Caudate nucleus (tissue), 63 donors: ENCODE measurements at places on chromosomes 16 and 17.

- DNase-seq, result no peak
These were observed 609 bp upstream of the FXR2 start for GRCh38 chr17:7615265-7615747.

DNA sequence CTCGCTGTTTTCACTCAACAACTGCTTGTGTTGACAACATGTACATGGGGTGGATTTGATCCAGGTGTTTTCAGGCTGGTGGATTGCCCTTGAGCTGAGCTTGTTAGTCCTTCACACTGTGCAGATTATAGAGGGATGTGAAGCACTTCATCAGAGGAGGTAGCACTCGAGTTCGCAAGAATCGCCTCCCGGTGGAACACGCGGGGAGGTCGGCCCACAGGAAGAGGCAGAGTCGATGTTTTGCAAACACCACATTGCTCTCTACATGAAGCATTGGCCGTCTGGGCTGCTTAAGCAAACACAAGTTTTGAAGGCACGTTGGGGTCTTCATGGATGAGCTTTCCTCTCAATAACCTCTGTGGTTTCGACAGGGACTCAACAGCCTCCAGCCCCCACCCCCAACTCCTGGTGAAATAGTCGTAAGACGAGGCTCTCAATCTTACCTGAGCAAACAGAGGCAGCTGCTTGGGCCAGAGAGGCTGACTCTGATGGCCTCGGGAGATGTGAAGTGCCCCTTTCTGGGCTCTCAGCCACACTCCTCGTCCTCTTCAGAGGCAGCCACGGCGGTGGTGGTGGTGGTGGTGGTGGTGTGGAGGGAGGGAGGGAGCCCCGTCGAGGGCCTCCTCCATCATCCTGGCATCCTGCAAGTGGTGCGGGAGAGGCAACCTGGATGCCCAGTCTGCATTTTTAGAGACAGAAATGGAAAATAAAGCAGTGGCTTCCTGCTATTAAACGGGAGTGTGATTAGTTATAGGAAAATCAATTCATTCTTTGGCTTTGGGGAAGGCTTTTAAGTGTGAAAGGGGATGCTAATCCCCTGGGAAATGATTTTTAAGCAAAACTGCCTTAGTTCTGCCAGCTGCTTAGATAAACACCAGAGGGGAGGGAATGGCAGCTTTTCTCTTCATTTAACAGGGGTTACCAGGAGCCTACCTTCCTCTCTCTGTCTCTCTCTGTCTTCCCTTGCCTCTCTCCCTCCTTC, 552.5 kb upstream of the EEF2KMT start:
- no peak for DNase-seq

GRCh38 chr16:56708525-56709442, 21.1 kb upstream of the NUP93 start:
- no peak for DNase-seq

GRCh38 chr17:72602517-72603419, 481.9 kb downstream of the SOX9 start:
- no peak for DNase-seq

- DNase-seq, result no peak
These were observed 24.4 kb upstream of the ADCY9 start for GRCh38 chr16:4140652-4141051.

DNA sequence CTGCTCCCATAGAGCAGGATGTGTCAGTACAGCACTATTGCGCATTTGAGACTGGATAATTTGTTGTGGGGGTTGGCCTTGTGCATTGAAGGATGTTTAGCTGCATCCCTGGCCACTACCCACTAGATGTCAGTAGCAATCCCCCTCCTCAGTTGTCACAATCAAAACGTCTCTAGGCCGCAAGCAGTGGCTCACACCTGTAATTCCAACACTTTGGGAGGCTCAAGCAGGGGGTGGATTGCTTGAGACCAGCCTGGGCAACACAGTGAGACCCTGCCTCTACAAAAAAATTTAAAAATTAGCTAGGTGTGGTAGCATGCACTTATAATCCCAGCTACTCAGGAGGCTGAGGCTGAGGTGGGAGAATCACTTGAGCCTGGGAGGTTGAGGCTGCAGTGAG, 48.4 kb downstream of the CENPV start:
- no peak for DNase-seq

DNA sequence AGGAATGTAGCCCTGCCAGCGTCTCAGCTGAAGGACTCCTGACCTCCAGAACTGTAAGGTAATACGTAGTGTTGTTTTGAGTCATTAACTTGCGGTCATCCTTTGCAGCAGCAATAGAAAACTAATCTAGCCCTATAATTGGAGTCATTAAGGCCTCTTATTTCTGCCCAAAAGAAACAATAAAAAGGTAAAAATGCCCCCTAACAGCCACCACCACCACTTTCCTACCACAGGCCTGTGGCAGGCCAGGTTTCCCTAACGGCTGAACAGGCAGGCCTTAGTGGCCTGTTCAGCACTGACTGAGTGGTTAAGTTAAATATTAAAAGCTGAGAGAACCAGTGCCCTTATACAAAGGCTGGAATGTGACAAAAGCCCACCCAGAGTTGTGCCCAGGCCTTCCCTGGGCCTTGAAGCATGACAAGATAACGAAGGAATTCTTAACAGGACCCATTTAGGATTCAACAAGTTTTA, 286.5 kb upstream of the ERCC4 start:
- DNase-seq, result no peak

- DNase-seq, result no peak
These were observed 6.0 kb upstream of the ATP1B2 start for GRCh38 chr17:7644775-7645174.

DNA sequence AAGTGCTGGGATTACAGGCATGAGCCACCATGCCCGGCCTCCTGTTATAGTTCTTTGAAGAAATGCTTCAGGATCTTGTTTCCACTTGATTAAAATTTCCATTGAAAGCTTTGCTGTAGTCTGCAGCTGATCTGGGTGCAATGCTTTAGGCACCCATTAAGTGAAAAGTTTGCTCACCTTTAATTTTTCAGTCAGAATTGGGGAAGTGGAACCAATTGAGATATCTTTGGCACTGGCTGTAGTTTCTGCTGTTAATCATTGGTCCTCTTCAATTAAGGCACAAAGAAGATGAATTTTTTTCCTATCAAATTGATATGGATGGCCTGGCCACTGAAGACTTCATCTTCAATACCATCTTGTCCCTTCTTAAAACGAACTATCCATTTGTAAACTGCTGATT, 336.1 kb upstream of the TBX2 start:
- DNase-seq, result no peak

GRCh38 chr17:75138519-75138918, 7.0 kb upstream of the NT5C start:
- DNase-seq, result no peak

DNA sequence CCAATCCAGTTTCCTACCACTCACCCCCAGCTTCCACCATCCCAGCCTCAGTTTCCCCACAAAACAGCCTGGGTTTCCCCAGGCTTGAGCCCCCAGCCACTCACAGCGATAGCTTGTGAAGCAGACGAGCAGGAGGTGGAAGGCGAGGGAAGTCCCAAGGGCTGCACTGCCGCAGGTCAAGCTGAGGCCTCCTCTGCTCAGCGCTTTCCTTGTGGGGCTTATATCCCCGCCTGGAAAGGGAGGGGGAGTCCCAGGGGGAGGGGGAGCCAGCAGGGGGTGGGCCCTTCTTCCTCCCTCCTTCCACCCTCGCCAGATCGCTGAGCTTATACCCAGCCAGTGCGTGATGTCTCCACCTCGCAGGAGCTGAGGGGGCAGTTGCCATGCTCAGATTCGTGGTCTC, at the start of gene PYY:
TSS of gene PYY (minus strand) at position 195 of the 400 bp plus-strand sequence. CDS start 457 bp downstream, outside the sequence.
- no peak for DNase-seq

DNA sequence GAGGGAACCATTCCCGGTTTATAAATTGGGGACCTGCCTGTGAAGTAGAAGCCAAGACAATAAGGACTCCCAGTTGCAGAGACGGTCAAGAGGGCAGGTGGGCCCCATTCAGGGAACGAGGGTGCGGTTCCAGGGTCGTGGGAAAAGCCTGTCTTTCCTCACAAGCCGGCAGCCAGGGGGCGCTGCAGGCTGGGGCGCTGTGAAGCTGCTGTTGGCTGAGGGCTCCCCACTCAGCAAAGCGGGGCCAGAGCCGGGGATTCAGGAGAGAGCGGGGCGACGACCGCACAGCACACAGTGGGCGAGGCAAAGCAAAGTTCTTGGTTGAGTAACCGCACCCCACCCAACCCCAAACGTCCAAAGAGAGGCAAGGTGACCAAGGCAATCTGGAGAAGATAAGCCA, 24.9 kb downstream of the CDRT15 start:
- DNase-seq, result no peak

GRCh38 chr17:28916302-28916934, 13.5 kb upstream of the DHRS13 start:
- no peak for DNase-seq

DNA sequence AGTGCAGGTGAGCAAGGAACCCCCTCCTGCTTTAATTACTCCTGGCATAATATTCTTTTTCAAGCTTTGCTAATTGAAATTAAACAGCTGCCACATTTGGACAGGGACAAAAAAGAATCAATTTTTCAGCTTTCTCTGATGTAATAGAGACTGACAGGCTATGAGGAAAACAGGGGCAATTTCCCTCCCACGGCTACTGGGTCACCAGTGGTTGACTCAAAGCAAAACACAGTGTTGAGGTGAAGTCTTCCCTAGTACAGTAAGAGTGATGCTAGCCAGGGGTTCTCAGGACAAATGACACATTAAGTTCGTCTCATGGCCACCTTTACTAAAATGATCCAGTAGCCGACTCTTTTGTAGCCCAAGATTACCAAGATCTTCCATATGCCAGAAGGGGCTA, 38.6 kb upstream of the PMFBP1 start:
- no peak for DNase-seq

DNA sequence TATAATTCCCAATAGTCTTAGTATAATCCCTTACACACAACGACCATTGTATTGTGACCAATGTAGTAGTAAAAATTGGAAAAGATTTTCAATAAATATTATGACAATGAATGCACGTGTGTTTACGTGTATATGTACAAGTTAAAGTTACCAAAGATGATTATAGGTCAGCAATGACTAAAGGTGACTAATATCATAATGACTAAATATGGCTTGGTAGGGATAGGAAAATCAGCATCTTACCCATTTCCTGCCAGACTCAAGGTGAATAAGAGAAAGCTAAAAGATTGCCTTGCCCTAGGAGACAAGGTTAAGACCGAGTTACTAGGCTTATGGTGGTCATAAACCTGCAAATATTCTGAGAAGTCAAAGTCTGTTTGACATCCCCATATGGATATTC, 34.4 kb downstream of the CPD start:
- no peak for DNase-seq

GRCh38 chr17:59333836-59334235, 2.4 kb downstream of the YPEL2 start:
- no peak for DNase-seq

DNA sequence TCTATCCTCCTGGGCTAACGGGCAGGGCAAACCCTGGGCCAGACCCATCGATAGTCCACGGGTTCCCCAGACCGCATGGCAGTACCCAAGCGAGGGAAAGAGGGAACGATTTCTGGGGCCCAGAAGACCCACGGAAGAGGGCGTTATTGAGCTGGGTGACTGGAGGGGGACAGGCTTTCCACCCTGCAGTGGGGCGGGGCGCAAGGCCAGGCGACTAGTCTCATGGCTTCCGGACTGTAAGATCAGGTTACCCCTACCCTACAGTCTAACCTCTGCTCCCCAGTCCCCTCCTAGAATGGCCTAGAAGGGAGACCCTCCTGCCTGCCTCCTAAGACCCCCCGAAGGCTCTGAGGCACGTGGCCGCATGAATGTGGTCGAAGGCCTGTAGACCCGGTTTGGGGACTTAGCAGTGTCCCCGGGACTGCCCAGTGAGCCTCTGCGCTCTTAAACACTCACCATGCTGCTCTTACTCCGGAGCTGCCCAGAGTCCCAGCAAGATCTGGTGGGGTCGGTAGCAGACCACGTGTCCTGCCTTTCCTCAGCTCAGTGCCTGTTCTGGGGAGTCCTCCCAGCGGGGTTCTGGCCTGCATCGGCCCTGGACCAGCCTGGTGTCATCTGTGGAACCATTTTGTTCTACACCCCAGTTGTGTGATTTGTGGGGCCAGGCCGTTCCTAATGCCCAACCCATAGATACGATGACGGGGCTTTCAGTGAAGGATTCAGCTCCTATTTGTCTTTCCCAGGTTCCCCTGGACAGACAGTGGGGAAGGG, 13.2 kb upstream of the AURKB start:
- peak; percentile 64 for DNase-seq

DNA sequence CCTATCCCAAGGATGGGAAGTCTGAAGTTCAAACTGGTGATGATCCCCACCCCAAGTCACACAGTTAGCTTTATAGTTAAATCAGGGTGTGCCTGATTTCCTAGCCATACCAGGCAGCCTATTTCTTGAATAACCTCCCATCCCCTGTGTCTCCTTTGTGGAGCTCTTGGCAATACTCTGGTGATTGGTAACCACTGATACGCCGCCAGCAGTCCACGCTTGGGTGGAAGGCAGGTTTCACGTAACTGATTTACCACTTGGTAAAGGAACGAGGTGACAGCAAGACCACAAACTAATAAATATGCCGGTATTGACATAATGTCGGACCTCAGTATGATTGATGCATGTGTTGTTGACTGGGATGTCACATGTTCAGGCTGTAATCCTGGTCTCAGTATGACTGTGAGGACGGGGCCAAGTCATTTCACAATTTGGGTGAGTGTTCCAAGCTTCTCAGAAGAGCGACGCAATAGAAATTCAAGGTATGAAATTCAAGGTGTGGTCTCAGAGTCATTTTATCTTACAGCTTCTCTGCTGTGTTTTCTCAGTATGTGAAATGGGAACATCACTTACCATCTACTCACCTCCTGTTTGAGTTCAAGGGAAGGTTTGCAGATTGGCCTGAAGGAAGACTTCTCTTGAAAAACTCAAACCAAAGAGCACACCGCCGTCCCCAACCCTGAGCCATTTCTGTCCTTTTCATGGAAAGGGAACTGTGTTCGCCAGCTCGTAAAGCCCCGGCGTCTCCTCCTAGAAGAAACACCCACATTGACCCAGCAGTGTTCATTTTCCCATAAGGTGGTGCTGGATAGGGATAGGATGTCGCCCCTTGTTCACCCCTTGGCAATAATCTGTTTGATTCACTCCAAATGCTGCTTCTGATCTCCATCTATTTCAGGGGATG, 678.9 kb downstream of the WWOX start:
- no peak for DNase-seq

DNA sequence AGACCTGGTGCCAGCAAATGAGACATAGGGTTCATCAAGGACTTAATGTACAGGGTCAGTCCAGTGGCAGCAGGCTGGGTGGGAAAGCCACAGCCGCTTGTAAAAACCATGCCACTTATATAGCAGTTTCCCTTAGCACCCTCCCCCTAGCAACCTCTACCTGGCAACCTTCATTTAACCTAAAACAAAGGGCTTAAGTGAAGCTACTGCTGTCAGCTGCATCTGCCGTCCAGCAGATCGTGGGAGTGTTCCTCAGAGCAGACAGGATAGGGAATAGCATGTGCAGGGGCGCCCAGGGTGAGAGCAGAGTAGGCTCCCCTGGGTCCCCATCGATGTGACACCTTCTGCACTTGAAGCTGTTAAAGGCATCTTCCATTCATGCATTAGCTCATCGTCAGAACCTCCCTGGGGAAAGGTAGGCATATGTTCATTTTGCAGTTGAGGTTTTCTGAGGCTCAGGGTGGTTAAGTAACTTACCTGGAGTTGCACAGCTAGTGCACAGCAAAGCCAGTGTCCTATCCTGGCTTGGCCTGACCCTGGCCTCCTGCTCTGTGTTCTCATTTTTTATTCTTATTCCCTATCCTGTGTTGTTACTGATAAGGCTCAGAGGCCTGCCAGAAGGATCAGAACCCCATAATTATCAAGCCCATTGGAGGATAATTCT, 112.5 kb downstream of the SOCS1 start:
- DNase-seq, result no peak

GRCh38 chr16:55082591-55082976, 151.9 kb downstream of the IRX5 start:
- DNase-seq, result no peak
